ENCODE measurements at places on chromosomes 4 and X. TPM values are rescaled to one million over a fixed set of nuclear protein-coding genes. Genes with fewer than 3 reads are reported as not detected.

DNA sequence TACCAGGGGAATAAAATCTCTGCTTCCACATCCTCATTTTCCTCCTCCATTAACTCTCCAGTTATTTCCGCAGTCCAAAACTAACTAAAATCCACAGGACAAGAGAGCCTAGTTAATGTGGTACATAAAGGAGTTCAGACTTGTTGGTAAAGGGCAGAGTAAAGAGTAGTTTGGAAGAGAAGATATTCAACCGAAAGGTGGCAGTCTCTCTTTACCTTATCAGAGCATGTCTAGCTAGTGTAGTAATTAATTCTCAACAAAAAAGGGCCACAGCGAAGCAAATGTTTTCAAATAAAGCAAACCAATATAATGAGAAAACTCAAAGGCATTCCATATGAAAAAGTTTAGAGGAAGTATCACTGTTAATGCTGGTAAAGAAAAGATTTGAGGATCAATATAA, 286.5 kb downstream of the GLUD2 start:
- H3K4me1 ChIP-seq, result no peaks in the 10 kb centered on the region
- no peaks in the 10 kb centered on the region for H3K27me3 ChIP-seq
- DNase-seq, result no peak
- no peak overlapping the region for H3K27ac ChIP-seq
- H3K36me3 ChIP-seq, result no peaks in the 10 kb centered on the region

Gene CXorf65
- polyA plus RNA-seq, result 1.1 TPM

- H3K27me3 ChIP-seq, result no peaks in the 10 kb centered on the region
- no peaks in the 10 kb centered on the region for H3K36me3 ChIP-seq
- no peak overlapping the region for H3K27ac ChIP-seq
- no peak for DNase-seq
- H3K4me3 ChIP-seq, result no peak overlapping the region
- H3K4me1 ChIP-seq, result no peaks in the 10 kb centered on the region
These were observed 148.7 kb upstream of the MAD2L1 start for GRCh38 chr4:120215350-120215749.

GRCh38 chr4:123621072-123621705, 224.6 kb downstream of the SPRY1 start:
- DNase-seq, result no peak
- no peak overlapping the region for H3K27ac ChIP-seq
- no peaks in the 10 kb centered on the region for H3K27me3 ChIP-seq
- no peak overlapping the region for H3K4me3 ChIP-seq
- H3K36me3 ChIP-seq, result no peaks in the 10 kb centered on the region

DNA sequence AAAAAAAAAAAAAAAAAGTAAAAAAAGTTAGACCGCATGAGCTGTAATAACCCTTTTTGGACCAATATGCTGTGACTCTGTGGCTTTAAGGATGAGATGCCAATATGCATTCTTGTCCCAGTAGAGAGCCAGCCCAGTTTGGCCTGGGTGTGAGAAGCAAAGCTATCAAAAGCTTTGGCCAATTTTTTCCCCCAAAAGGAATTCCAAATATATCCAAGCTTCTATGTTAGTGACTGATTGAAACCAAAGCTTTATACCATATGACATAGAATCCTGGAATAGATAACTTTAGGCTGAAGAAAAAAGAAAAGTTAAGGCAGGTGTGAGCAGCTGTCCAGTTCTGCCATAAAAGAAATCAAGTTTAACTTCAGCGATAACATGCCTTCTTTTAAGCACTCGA, 30.5 kb upstream of the RBPJ start:
- no peaks in the 10 kb centered on the region for H3K36me3 ChIP-seq
- no peaks in the 10 kb centered on the region for H3K4me1 ChIP-seq
- no peak overlapping the region for H3K4me3 ChIP-seq
- DNase-seq, result no peak

Gene EIF1AX
- polyA plus RNA-seq, result 87.2 TPM

DNA sequence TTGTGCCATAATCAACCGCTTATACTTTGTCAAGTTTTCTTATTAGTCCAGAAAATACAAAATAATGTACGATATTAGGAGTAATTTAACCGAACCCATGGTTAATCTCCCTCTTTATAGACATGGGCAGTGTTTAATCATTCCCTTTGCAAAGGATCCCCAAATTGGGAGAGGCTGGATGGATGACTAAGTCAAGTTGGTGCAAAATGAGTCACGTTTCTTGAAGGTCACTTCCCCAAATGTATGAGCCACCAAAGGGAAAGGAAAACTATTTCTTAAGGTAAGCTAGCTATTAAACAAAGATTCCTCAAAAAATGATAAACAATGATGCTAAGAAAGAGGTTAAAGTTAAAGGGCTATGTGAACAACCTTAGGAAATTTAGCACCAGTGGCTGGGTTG, 17.5 kb downstream of the MAML3 start:
- H3K27me3 ChIP-seq, result no peaks in the 10 kb centered on the region
- no peak overlapping the region for H3K4me3 ChIP-seq
- H3K27ac ChIP-seq, result no peak overlapping the region
- DNase-seq, result no peak

Gene GAGE2A
- not detected for polyA plus RNA-seq

DNA sequence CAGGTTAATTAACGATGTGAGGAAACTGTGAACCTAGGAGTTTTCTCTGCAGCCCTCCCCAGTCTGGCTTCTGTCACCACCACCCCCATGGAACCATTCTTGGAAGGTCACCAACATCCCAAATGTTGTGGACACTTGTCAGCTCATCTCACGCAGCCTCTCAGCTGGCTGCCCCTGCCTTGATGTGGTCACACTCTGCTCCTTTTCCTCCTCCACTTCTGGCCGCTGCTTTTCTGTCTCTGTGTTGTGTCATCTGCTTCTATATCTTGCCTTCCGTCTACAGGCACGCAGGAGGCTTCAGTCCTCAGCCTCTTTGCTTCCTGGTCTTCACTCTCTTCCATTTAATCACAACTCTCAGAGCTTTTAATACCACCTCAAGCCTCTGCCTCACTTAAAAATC, 371.5 kb upstream of the SLIT2 start:
- no peak overlapping the region for H3K4me3 ChIP-seq
- H3K27me3 ChIP-seq, result no peaks in the 10 kb centered on the region
- H3K36me3 ChIP-seq, result no peaks in the 10 kb centered on the region
- no peak for DNase-seq
- H3K27ac ChIP-seq, result no peak overlapping the region
- no peaks in the 10 kb centered on the region for H3K4me1 ChIP-seq

Gene SOX3
- not detected for polyA plus RNA-seq

Gene TMSB15C
- polyA plus RNA-seq, result 5.6 TPM

- no peaks in the 10 kb centered on the region for H3K4me1 ChIP-seq
- H3K27ac ChIP-seq, result no peak overlapping the region
- no peak for DNase-seq
- no peaks in the 10 kb centered on the region for H3K27me3 ChIP-seq
- no peaks in the 10 kb centered on the region for H3K36me3 ChIP-seq
- no peak overlapping the region for H3K4me3 ChIP-seq
These were observed 1592.9 kb upstream of the TENM3 start for GRCh38 chr4:180650273-180650672.

- peak overlapping the region; percentile 45 for H3K4me3 ChIP-seq
- peaks cover 99% of the 10 kb centered on the region for H3K27me3 ChIP-seq
- H3K36me3 ChIP-seq, result no peaks in the 10 kb centered on the region
- DNase-seq, result peak; percentile 65
These were observed 1.0 kb upstream of the PDGFRA start for GRCh38 chr4:54228056-54228527.

DNA sequence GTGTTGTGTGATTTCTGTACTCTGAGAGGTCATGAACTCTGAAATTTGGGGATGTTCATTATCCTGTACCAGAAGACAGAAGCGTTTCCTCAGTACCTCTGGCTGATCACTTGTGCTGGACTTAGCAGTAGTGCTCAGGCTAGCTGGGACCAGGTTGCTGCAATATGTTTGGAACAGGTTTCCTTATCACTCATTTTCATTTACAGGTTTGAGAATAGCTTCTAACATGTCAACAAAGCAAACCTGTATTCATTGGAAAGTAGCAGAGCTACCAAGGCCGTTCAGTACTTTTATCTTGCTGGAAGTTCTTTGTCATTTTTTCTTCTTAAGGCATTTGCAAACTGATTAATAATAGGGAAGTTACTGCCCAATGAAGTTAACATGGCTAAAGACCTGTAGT, 242.9 kb upstream of the ANKRD50 start:
- no peak for DNase-seq
- H3K4me1 ChIP-seq, result no peaks in the 10 kb centered on the region
- H3K4me3 ChIP-seq, result no peak overlapping the region
- no peak overlapping the region for H3K27ac ChIP-seq
- H3K36me3 ChIP-seq, result no peaks in the 10 kb centered on the region
- no peaks in the 10 kb centered on the region for H3K27me3 ChIP-seq

DNA sequence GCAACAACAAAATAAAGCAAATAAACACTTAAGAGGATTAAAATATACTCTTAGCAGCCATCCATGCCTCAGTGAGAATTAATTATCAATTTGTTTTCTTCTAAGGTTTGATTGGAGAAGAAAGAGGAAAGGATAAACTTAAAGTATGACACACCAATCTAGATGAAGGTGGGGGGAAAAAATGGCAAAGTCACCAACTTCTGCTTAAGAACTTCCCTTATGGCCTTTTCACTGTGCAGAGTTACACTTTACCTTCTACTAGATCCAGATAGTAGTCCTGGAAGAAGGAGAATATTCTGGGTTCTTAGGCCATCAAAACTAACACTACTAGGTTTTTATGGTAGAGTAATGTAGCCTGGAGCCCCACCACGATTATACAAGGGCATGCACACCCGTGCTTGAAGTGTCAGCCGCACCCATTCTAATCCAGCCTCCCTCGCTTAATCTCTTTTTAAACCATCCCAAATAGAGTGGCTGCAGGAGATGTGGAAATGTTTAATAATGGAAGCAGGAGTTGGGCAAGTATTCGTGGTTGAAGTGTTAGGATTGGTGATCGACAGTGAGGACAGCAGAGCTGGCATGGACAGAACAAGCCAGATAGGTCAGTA, 14.1 kb downstream of the ENPEP start:
- H3K27ac ChIP-seq, result no peak overlapping the region
- no peak for DNase-seq
- no peaks in the 10 kb centered on the region for H3K27me3 ChIP-seq
- H3K4me1 ChIP-seq, result peaks cover 15% of the 10 kb centered on the region
- no peak overlapping the region for H3K4me3 ChIP-seq
- peaks cover 5% of the 10 kb centered on the region for H3K36me3 ChIP-seq

GRCh38 chr4:46277165-46277951, 112.6 kb downstream of the GABRA2 start:
- no peak for DNase-seq
- H3K36me3 ChIP-seq, result no peaks in the 10 kb centered on the region
- no peaks in the 10 kb centered on the region for H3K4me1 ChIP-seq
- no peak overlapping the region for H3K27ac ChIP-seq

DNA sequence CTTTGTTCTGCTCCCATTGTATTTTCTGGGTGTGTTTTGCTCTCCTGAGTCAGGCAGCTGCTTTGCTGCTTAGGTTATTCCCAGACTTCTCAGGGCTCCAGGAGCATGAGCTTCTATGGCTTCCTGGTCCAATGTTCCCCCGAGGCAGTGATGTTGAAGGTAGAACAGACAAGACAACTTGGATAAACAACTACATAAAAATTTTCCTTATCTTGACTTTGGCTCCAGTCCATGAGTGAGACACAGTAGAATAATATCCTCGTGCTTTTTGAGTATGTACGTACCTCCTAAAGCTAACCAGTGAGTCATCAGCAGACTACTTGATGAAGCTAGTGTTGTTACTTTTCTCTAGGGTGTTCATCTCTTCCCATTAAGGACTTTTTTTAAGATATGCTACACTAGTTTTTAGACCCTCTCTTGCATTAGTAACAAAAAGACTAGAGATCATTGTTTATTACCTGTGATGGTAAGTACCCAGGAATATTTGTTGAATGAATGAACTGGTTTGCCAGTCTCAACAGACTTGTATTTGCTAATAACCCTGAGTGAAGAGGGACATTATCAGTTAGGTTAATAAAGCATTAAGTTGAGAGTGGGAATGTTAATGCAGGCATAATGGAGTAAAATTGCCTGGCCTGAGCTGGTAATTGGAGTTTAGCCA, 131.9 kb downstream of the FHIP1A start:
- no peaks in the 10 kb centered on the region for H3K27me3 ChIP-seq
- peak; percentile 78 for DNase-seq
- no peak overlapping the region for H3K4me3 ChIP-seq
- no peaks in the 10 kb centered on the region for H3K36me3 ChIP-seq

DNA sequence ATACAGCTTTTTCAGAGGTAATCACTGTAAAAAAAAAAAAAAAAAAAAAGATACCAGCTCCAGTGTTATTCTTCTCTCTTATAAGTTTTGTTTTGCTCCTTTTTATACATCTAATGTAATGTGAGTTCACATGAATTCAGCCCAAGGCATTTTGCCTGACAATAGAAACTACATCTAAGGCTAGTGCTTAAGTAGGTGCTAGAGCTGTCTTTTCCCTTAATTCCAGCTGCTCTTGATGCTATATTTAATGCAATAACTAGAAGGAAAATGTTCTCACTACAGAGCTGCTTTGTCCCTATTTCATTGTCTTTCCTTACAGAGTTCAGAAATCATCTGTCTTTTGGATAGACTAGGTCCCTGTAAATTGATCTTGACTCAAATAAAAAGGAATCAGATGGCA, 150.1 kb downstream of the NAA11 start:
- no peaks in the 10 kb centered on the region for H3K36me3 ChIP-seq
- H3K27ac ChIP-seq, result no peak overlapping the region
- DNase-seq, result no peak
- H3K4me3 ChIP-seq, result no peak overlapping the region
- H3K4me1 ChIP-seq, result no peaks in the 10 kb centered on the region

Gene TKTL1
- polyA plus RNA-seq, result 0.19 TPM

Gene DCX
- polyA plus RNA-seq, result 5.4 TPM

DNA sequence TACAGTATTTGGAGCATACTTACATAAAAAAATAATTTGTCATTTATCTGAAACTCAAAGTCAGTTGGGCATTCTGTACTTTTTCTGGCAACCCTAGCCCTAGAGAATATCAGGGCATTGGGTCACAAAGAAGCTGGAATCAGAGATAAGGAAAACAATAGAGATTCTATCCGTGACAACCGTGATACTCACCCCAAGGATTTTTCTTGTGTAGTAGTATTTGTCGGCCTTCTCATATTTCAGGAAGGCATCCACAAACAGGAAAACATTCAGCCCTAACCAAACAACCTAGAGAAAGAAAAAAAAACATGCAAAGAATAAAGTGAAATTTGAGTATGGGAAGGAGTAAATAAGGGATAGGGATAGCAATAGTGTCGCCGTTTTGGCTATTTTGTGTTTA, 3.6 kb downstream of the NOX1 start:
- H3K4me1 ChIP-seq, result no peaks in the 10 kb centered on the region
- H3K27me3 ChIP-seq, result no peaks in the 10 kb centered on the region
- H3K36me3 ChIP-seq, result no peaks in the 10 kb centered on the region
- H3K4me3 ChIP-seq, result no peak overlapping the region
- H3K27ac ChIP-seq, result no peak overlapping the region

- no peak overlapping the region for H3K27ac ChIP-seq
- no peak for DNase-seq
- H3K4me3 ChIP-seq, result no peak overlapping the region
- no peaks in the 10 kb centered on the region for H3K27me3 ChIP-seq
- H3K4me1 ChIP-seq, result no peaks in the 10 kb centered on the region
- no peaks in the 10 kb centered on the region for H3K36me3 ChIP-seq
These were observed 85.5 kb upstream of the TET2 start for GRCh38 chr4:105061136-105061696.

GRCh38 chr4:119648398-119648797, 19.8 kb upstream of the PDE5A start:
- DNase-seq, result no peak
- no peaks in the 10 kb centered on the region for H3K4me1 ChIP-seq
- peaks cover 3% of the 10 kb centered on the region for H3K27me3 ChIP-seq
- no peak overlapping the region for H3K4me3 ChIP-seq
- H3K27ac ChIP-seq, result no peak overlapping the region

Gene ASMT
- not detected for polyA plus RNA-seq

- no peak for DNase-seq
- H3K4me1 ChIP-seq, result peaks cover 17% of the 10 kb centered on the region
- H3K27ac ChIP-seq, result peak overlapping the region; percentile 96
- peaks cover 5% of the 10 kb centered on the region for H3K36me3 ChIP-seq
These were observed 5.0 kb downstream of the BMP2K start for GRCh38 chr4:78781139-78781538.

Gene COL25A1
- polyA plus RNA-seq, result 2.5 TPM

Measured in large intestine (tissue), 12 donors.